Adipocyte (in vitro differentiated cells): ENCODE measurements at places on chromosomes 16 and 17.

- DNase-seq, result no peak
These were observed 172.2 kb upstream of the CDH13 start for GRCh38 chr16:82454566-82454965.

DNA sequence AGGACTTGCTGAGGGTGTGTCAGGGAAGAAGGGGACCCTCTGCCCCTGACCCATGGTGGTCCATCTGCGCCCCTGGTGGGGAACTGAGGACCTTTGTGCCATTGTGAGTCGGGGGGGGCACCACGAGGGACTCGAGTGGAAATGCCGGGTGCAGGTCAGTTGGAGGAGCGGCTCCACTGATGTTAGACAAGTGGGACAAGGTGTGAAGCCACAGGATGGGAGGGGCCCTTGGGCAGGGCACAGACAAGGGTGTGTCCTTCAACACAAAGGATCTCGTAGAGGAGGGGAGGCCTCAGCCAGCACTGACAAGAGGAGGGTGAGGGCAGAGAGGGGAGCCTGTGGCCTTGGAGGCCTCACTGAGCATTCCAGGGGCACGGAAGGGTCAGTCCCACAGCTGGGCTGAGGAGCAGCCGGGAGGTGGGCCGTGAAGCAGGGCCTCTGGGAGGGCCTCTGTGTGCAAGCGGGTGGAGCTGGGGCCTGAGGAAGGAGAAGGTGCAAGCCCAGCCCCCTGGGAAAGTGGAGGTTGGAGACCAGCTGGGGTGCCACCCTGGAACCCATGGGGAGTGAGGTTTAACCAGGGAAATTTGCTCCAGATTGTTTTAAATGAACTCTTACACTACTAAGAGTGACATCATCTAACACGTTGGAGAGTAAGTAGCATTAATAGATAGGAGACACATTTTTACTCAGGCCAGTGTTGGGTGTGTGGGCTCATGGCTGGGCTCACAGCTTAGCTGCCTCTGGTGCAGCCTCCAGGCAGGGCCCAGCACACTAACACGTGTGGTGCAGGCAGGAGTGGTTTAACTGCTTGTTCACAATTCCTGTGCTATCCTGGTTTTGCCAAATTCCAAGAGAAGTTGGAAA is 27.9 kb downstream of the NARF start:
- no peak for DNase-seq

DNA sequence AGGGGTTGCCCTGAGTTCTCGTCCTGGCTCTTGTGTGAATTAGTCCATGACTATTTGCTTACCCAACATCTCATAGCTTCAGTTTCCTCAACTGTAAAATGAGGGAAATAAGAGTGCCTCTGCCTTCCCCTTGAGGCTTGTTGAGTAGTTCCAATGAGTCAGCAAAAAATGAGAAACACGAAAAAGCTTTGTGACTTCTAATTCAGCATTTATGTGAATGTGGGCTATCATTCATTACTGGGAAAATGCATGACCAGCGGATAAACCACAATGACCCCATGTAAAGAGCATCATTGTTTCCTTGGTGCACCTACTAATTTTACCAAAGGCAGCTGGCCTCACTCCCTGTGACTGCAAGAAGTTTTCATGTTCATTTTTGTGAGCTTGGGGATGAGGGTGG is 374.6 kb upstream of the HSBP1 start:
- peak; percentile 7 for DNase-seq

GRCh38 chr16:53878216-53878615 is 174.3 kb downstream of the FTO start:
- DNase-seq, result no peak

GRCh38 chr16:4884209-4884608 is 36.9 kb downstream of the UBN1 start:
- no peak for DNase-seq

DNA sequence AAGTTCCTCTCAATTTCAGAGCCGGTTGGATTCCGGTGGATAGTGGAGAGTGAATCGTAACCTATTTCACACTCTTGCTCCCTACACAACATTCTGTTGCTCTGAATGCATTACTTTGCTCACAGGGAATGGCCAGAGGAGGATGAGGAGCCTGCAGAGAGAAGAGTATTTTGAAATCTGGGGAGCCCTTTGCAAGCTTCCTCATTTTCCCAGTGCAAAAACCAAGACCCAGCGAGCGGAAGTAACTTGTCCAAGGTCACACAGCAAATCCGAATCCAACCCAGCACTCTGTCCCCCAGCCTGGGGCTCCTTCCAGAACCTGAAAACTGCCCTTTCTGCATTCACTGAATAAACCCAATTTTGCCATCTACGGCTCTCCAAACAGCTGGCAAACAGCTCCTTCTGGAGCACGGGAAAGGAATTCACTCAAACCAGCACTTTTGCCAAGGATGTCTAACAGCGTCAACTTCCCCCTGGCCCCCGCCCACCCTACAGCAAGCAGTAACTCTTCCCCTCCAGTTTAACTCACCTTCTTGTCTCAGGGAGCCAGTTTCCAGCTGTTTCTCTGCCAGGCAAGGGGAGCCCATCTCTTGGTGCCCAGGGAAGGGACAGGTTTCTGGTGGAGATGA is 557 bp downstream of the KCNG4 start:
- DNase-seq, result peak; percentile 34

DNA sequence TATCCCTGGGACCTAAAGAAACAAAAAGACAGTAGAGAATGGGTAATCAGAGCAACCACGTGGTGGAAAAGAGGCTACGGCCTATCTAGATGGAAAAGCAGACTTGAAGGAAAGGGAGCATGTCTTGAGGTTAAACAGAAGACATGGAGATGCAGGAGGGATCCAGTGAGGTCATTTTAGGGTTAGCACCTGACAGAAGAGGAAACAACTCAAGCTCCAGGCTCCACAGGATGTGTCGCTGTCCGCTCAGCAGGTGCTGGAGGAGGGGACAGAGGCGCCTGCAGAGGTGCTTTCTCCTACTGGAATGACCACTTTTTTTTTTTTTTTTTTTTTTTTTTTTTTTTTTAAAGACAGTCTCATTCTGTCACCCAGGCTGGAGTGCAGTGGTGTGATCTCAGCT is 47.5 kb upstream of the CLEC3A start:
- no peak for DNase-seq

- no peak for DNase-seq
These were observed 295.4 kb downstream of the TOX3 start for GRCh38 chr16:52251495-52251894.

DNA sequence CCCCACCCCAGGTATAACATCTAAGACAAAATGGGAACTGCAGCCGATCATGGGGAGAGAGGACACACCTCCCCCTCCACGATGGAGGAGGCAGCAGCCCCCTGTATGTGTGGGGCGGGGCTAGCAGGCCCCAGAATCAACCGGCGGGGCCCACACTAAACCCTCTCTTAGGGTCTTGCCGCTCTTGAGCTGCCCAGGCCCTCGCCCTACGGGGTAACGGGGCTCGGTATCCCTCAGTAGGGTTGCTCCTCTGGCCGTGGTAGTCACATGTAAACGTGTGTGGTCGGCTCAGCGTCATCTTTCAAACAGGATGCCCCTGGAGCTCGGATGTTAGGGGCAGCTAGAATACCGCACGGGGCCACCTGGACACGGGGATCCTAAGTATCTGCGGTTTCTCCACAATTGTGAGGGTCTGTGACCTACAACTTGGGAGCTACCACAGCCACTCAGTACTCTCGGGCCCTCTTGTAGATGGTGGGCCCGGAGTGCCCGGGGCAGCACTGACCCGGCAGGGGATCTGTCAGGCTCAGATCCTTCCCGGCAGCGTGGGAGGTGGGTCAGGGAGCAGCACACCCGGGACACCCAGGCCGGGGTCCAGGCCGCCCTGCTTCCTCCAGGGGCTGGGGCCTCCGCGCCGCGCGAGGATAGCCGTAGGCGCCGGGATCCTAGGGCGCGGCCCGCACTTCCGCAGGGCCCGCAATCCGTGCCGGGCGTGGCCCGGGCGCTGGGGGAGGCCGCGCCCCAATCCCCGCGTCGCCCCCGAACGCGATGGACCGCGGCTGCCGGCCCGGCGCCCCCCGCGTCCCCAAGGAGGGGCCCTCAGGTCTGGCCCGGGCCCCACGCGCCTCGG is 781 bp downstream of the ARHGDIA start:
- DNase-seq, result peak; percentile 69

GRCh38 chr17:43411369-43411677 is 12.5 kb downstream of the ARL4D start:
- no peak for DNase-seq
